ENCODE measurements at places on chromosomes 4 and X.

GRCh38 chrX:109774136-109774535 lies 41.1 kb upstream of the ACSL4 start:
- no peak for DNase-seq

DNA sequence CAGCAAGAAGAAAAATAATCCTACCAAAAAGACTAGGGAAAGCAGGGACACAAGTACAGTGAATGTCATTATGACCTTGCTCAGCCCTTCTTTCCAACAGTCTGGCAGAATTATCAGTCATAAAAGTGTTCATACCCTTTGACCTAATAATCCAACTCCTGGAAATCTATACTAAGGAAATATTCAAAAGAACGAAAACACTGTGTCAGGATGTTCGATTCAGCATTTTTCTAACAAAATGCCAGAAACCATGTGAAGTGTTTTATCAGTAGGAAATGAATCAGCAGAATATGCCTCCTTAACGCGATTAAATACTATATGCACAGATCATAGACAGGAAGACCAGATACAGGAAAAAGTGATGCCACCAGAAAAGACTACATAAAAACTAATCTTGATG lies 16.2 kb upstream of the S100G start:
- no peak for DNase-seq

- DNase-seq, result no peak
These were observed 113.4 kb downstream of the ANXA5 start for GRCh38 chr4:121583396-121583795.

DNA sequence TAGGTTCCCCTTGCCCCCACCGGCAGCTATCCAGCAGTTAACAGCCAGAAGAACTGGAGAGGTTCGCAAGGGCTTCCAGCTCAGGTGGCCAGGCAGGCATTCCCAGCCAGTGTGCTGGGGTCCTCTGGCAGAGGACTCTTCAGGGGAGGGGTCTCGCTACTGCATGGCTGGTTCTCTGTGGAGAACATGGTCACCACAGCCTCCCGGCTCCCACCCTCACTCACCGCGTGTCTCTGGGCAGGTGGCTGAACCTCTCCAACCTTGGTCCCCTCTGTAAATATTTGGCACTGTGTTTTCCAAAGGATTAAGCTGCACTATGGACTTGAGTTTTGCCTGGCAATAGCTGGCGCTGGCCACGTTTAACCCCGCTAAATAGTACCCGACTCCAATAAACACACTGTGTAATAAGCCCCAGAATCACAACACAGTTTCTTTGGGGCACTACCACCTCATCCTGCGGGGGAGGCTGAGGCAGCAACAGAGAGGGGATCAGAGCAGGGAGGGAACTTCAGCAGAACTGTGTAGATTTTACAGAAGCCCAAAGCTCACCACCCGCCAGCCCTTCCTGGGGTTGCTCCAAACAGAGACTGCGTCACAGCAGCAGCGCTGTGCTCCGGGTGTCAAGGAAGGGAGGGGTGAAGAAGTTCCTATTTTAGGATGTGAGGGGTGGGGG lies 15.2 kb downstream of the BCOR start:
- DNase-seq, result no peak

DNA sequence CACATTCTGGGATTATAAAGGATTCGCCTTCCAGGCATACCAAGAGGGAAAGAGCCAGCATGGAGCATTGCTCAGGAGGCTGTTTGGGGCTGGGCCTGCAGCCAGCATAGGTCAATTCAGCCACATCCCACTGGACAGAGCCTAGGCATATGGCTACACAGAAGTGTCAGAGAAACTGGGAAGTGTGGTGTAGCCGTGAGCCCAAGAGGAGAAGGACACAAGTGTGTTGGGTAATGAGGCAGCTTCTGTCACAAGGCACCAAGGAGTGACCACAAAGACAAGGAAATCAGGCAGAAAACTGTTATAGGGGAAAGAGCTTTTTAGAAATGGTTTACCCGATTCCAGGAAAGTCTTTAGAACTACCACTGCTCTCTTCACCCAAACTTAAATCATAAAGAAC lies 178.6 kb upstream of the TBL1X start:
- no peak for DNase-seq

DNA sequence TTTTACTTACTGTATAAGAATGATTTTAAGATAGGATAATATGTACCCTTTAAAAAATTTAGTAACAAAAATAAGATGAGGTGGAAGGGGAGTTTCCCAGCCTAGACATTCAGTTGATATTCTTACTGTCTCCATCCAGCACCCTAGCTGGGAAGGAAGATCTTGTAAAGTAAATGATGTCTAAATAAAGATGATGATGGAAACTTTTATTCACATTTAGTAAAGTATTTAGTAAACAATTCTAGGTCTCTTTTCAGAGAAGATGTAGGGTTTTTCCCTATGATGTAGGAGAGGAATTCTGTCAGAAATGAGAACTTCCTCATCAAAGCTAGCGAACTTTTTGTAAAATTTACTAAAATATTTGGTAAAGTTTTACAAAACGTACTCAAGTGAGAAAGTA lies 136.8 kb downstream of the RAPGEF2 start:
- no peak for DNase-seq

GRCh38 chr4:30828264-30828926 lies 108.2 kb downstream of the PCDH7 start:
- DNase-seq, result no peak

- DNase-seq, result no peak
These were observed 780.7 kb upstream of the DIAPH2 start for GRCh38 chrX:95903975-95904374.

DNA sequence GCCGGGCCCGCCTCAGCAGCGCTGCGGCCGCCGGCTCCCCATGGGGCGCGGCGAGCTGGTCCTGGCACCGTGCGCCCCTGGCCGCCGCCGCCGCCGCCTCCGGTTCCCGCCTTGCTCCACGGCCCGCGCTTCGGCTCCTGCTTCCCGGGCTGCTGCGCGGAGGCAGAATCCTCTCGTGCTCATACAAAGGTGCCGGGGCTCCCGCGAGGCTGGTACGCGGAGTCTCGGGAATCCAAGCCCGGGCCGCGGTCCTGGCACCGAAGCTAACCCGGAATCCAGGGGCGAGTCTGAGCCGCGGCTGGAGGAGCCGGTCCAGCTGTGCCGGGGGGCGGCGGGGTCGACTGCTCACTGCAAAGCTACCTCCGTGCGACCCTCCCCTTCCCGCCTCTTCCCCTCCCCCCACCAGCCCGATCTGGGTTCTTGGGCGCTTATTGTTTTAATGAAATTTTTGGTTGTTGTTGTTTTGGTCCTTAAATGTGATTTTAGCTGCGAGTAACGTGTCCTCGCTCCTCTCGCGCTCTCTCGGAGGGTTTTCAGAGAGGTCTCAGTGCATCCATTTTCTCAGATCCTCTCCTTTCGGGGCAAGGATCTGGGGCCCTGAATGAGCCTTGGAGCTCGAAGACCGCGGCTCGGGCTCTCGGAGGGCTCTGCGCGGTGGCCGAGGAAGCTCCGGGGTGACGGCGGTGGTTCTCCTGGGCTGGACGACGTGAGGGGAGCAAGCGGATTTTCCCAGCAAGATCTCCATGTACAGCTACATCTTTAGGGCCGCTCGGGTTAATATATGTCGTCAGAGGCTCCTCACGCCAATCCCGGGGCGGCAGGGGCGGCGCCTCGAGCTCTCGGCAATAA lies at the start of gene HAND2:
TSS of gene HAND2 (minus strand) at position 753 of the 849 bp plus-strand sequence. CDS start 940 bp downstream, outside the sequence.
- DNase-seq, result no peak

DNA sequence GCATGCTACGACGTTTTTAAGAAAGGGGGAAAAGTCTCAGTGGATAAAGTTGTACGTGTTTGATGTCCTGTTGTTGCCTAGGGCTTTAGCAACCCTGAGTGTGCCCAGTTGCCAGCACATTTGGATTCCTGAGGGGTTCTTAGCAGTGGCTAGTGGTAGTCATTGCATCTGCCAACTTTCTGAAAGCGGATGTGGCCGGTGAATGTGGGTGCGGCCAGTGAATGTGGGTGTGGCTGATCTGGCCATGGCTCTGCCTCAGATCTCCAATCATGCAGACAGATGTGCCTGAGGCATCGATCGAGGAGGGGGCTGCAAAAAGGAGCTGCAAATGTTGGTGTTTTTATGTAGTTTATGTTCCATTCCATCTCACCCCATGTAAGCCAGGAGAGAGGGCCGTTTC lies 41.5 kb upstream of the FAT1 start:
- DNase-seq, result no peak

DNA sequence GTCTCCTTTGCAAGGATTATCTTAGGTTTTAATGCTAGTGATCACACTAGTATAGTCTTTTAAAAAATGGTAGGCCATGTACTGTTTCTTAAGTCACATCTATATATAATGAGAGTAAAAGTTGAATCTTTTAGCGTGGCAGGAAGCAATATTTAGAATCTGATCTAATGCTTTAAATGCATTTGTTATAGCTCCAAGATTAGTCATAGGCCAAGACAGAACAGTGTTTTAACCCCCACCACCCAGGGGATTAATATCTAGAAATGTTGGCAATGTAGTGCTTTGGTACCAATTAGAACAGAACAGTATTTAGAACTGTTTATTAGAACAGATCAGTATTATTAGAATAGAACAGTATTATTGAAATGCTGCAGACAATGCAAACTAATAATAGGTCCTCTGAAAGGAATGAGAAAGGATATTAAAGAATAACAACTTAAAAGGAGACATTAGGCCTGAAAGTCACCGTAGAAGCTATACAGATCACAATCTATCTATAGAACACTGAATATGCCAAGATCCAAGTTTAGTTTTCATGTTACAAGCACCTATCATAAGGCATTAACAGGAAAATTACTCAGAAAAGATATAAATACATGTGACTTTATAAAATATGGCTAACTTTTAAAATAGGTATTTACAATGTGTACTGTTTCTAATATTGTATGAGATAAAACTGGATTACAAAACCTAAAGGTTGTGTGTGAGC lies 146.2 kb downstream of the NPNT start:
- DNase-seq, result no peak

DNA sequence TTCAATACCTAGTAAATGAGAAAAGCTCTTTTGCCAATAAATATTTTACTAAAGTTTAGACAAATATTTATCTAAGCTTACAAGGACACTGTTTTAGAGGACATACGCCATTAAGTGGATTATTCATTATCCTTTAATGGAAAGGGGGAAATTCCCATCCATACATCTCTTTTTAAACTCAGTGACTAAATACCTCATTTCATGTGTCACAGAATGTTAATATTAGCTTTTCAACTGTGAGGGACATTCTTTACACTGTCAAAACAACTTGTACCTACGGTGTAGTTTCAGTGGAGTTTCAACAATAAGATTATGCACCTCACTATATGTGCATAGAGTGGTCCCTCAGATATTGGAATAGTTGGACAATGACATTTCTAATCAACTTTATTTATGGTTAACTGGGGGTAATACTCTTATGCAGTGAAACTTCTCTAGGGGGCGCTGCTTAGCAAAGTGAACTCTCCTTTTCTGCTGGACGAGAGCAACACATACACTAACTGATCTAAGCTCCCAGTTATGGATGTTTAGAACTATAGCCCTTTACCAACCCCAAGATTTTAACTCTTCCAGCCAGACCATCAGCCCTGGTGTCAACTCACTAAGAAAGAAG lies 9.7 kb downstream of the HS6ST2 start:
- peak; percentile 21 for DNase-seq

DNA sequence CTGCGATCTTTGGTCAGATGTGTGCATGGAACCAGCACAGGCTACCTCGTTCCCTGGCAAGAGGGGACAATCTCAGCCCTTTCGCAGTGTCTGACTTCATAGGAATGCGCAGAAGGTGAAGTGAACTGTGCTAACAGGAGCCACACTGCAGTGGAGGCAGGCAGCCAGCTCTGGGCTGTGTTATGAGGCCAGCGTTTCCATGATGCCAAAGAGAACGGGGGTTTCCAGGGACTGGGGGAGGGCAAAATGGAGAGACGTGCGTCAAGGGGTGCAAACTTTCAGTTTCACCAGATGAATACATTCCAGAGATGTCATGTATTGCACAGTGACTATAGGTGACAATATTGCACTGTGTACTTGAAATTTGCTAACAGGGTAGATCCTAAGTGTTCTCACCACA lies 30.4 kb downstream of the CLDN34 start:
- DNase-seq, result no peak

GRCh38 chr4:10761903-10762302 lies 77.3 kb upstream of the CLNK start:
- no peak for DNase-seq

- DNase-seq, result no peak
These were observed 15.9 kb upstream of the RBM47 start for GRCh38 chr4:40645586-40645985.

DNA sequence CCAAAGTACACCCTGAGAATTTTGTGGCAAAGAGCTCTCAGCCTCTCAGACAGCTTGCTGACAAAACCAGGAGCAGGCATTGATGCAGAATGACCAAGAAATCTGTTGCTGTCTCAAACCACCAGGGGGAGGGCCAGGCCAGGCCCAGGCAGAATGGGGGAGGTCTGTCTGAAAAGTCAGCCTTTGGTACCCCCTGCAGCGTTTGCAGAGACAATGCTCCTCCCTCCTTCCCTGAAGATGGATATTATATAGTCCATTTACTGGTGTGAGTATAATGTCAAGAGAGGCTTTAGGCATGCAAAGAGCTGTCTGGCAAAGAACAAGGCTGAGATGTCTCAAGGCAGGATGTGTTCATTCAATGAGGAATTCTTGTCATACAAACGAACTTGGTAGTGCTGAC lies 52.9 kb upstream of the TRPC5OS start:
- no peak for DNase-seq

GRCh38 chr4:80134936-80135701 lies 62.1 kb upstream of the ANTXR2 start:
- DNase-seq, result no peak

DNA sequence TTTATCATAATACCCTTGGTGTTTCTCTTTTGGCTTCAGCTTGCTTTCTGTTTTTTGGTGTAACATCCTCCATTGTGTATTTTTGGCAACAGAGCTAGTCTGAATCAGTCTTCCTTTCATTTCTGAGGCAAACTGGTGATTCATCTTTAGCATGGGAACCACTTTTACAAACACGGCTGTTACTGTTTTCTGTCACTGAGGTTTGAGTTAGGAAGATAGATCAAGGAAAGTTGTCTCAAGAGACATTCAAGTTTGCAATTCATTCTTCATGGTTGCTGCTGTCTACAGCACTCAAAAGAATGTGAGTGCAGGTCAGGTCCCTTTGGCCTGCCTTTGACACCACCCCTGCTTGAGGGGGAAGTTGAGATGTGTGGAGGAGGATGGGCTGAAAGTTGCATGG lies 36.3 kb downstream of the IL21 start:
- DNase-seq, result no peak

DNA sequence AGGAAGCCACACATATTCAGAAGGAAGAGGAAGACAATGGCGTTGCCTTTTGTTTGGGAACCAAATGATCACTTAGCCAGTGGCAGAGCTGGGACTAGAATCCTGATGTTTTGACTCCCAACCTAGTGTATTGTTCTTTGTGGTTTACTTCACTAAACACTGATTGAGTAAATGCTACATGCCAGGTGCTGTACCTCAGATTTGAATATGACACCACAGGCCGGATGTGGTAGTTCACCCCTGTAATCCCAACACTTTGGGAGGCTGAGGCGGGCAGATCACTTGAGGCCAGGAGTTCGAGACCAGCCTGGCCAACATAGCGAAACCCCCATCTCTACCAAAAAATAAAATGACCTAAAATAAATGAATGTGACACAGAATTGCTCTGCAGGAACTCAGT lies 8.4 kb downstream of the NDUFA1 start:
- no peak for DNase-seq

GRCh38 chr4:165378745-165379677 lies at the start of gene CPE:
Gene CPE (plus strand): TSS chr4:165379008. CDS start chr4:165379222, 214 bp downstream.
- DNase-seq, result peak; percentile 92

All from body of pancreas (tissue), 4 donors.